ENCODE measurements at places on chromosomes 11 and 22. TPM values are rescaled to one million over a fixed set of nuclear protein-coding genes. Genes with fewer than 3 reads are reported as not detected.

The GLYAT gene
- not detected for polyA plus RNA-seq

- no peak for DNase-seq
These were observed 27.1 kb upstream of the STK33 start for GRCh38 chr11:8621147-8621546.

DNA sequence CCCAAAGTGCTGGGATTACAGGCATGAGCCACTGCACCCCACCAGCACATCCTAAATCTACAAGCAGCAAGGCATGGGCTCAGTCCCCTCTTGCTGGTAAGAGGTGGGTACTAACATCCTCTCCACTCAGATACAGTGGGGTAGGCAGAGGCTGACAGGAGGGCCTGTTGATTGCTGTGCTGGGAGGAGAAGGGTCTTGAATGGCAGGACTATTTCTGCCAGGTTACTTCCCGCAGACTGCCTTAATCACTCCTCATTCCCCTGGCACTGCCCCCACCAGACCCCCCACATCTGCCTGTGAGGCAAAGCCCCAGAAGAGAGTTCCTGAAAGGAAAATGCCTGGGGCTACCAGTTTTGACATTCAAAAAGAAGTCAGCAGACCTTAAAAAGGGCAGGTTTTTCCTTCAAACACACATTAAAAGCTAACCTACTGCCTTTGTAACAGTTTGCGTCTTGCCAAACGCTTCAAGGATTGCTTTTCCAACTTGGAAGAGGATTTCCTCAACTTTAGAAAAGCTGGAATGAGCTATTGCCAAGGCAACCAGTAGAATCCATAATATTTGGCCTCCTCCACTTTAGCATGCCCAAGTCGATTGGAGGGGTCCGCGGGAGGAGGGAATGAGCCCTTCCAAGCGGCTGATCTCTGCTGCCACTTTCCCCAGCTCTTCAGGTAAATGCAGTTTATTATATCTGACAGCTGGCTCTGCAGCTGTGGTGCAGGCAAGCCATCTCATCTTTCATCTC, 62.0 kb downstream of the FDX1 start:
- DNase-seq: peak; percentile 74

- no peak for DNase-seq
These were observed 916.3 kb downstream of the TBC1D22A start for GRCh38 chr22:47678636-47679287.

- no peak for DNase-seq
These were observed 87.2 kb downstream of the KIAA1671 start for GRCh38 chr22:25039754-25040153.

- no peak for DNase-seq
These were observed 131.9 kb downstream of the ADAMTS15 start for GRCh38 chr11:130580372-130580771.

GRCh38 chr11:71470946-71471345, 17.9 kb downstream of the NADSYN1 start:
- no peak for DNase-seq

DNA sequence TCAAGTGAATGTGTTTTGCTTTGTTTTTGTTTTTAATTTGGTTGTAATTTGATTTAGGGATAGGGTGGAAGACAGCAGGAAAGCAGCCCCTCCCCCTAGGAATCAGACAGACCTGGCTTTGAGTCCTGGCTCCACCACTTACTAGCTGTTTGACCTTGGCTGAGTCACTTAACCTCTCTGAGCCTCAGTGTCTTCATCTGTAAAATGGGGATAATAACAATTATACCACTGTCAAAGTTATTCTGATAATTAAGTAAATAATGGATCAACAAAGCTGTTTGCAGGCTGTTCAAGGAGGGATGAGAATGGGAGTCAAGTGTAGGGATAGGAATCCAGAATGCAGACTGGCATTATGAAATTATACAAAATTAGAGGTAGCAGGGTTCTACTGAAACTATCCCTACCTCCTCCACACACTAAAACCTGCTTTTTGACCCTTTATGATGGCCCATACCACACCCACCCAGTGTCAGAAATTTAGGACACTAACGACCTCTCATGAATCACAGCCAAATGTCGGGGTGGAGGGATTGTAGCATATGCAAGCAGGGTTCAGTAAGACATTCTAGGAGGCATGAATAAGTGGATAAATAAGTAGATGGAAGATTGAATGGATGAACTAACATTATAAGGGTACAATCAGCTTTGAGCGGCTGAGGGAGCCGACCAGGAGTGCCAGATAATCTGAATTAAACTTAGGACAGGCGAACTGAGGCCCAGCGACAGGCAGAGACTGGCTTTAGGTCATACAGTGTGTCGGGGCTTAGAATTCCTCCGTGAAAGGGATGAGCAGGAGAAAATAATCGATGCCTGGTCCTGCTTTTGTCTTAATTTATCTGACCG, 974 bp downstream of the ANAPC15 start:
- peak; percentile 27 for DNase-seq

DNA sequence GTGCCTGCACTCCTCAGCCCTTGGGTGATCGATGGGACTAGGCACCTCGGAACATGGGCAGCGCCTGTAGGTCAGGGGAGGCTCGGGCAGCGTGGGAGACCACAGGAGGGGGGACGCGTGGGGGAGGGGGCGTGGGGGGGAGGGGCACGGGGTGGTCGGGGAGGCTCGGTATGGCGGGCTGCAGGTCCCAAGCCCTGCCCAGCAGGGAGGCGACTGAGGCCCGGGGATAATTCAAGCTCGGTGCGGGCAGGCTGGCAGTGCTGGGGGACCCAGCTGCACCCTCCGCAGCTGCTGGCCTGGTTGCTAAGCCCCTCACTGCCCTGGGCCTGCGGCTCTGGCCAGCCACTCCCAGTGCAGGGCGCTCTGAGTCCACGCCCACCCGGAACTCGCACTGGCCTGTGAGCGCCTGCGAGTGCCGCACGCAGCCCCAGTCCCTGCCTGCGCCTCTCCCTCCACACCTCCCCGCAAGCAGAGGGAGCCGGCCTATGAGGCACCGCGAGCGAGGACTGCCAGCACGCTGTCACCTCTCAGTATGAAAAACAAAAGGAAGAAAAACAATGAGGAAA, 1698.3 kb upstream of the RAG2 start:
- no peak for DNase-seq

- no peak for DNase-seq
These were observed 593 bp downstream of the FAM118B start for GRCh38 chr11:126212089-126212660.
